ENCODE measurements at places on chromosomes 13 and 19.
A peak's percentile ranks its signal among the peaks of the same experiment; 100 is the strongest.

GRCh38 chr13:33496336-33496735 is 210.8 kb upstream of the STARD13 start:
- no peak for DNase-seq

- DNase-seq = no peak
Observed at GRCh38 chr13:99948411-99948810, 23.2 kb downstream of the ZIC5 start.

DNA sequence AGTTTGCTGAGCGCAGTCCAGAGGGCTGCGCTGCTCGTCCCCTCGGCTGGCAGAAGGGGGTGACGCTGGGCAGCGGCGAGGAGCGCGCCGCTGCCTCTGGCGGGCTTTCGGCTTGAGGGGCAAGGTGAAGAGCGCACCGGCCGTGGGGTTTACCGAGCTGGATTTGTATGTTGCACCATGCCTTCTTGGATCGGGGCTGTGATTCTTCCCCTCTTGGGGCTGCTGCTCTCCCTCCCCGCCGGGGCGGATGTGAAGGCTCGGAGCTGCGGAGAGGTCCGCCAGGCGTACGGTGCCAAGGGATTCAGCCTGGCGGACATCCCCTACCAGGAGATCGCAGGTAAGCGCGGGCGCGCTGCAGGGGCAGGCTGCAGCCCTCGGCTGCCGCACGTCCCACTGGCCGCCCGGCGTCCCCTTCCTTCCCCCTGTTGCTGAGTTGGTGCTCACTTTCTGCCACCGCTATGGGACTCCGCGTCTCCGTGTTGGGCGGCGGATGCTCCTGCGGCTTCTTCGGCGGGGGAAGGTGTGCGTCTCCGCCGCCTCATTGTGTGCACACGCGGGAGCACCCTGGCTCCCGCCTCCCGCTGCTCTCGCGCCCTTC is 772 bp downstream of the GPC6 start:
- peak; percentile 73 for DNase-seq

DNA sequence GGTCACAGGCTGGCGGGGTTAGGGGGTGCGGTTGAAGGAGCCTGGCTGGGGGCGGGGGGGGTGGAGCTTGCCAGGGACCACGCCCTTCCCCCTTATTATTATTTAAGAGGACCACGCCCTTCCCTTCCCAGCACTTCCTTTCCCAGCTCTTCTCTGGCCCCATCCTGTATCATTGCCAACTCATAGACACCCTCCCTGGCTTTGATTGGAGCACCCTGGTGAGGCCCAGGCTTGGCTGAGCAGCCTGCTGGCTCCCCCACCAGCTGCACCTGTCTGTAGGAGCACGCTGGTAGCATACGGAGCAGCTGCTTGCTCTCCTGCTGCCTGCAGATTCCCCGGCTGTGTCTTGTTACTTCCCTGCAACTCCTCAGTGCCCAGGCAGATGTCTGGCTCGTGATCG is 62.5 kb upstream of the PDX1 start:
- DNase-seq = no peak

DNA sequence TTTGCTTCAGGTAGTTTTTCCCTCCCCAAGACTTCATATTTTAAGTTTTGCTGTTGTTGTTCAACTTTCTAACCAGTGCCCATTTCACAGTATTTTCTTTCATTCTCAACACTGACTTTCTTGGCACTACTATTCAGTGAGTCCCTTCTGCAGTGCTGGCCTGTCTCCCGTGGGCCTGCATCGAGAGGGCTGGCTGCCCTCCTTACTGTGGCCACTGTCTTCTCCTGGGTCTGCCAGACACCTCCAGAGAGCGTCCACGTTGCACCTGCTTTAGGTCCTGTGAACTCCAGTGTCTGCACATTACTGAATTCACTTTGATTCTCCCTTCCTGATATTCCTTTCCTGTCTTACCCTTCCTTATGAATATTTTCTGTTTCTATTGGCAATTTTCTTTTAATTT is 27.3 kb downstream of the COL4A1 start:
- DNase-seq = no peak

DNA sequence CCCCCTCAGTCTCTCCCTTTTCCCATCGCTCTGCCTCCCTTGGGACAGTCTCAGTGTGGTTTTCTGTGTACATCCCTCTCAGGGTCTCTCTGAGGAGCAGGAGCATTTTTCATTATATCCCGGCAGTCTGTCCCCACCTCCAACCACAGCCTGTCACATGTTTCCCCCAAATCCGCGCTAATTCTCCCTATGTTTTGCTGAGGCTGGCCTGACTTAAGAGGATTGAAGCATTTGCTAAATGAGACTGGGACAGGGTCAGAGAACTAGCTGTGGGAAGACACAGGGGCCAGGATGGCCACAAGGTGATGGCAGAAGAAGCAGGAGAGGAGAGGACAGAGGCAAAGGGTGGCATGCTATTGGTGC is 5.5 kb downstream of the TPRX1 start:
- DNase-seq = no peak

GRCh38 chr19:16325641-16326400 is 1.2 kb downstream of the KLF2 start:
- no peak for DNase-seq

DNA sequence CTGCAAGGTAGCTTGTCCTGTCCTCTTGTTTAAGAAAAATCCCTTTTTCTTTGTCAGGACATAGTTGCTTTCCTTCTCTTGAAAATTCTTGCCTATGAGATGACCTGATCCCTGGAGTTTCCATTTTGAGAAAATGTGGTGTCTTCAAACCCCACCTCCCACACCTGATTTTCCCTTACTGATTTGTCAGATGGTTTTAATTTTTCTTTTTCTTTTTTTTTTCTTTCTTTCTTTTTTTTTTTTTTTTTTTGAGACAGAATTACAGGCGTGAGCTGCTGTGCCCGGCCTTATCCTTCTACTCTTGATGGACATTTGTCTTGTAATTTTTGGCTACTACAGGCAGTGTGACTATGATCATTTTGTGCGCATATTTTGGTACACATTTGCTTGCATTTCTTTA is 1.2 kb downstream of the ZNF345 start:
- no peak for DNase-seq

- DNase-seq = no peak
Observed at GRCh38 chr13:105463011-105463501, 1072.4 kb downstream of the EFNB2 start.

DNA sequence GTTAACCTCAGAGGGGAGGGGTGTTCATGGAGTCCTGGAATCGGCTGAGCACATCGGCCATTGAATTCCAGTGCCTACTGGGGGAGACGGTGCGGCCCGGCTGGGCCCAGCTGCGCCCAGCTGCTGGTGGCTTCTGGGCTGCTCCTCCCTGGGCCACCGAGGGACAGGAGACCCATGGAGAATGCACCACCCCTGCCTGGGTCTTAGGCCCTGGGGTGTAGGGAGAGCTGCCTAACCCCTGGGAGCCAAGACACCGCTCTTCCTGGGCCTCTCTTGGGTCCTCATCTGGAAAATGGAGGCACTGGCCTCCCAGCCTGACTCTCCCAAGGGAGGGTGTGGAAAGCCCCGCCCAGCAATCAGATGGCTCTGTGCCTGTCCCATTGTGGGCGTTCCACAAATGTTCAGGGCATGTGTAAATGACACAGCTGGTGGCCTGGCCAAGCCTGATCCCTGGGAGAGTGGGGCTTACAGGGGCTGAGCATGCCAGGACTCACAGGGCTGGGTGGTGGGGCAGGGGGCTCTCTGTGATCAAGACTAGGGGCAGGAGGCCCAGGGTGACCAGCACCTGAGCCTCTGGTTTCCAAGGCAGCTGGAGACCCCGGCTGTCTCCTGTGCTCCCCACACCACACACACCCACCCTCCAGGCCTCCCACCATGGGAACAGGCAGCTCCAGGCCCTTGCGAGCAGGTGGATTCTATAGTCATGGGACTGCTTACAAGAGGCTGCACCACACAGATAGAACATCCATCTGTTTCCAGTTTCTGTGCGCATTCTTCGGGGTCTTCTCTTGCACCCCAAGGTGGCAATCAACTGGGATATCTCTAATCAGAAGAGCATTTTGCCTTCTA is 150.9 kb downstream of the URI1 start:
- DNase-seq = no peak

GRCh38 chr13:45490068-45490467 is 25.3 kb downstream of the COG3 start:
- no peak for DNase-seq

GRCh38 chr13:114124431-114124830 is 8.0 kb downstream of the RASA3 start:
- DNase-seq = no peak

DNA sequence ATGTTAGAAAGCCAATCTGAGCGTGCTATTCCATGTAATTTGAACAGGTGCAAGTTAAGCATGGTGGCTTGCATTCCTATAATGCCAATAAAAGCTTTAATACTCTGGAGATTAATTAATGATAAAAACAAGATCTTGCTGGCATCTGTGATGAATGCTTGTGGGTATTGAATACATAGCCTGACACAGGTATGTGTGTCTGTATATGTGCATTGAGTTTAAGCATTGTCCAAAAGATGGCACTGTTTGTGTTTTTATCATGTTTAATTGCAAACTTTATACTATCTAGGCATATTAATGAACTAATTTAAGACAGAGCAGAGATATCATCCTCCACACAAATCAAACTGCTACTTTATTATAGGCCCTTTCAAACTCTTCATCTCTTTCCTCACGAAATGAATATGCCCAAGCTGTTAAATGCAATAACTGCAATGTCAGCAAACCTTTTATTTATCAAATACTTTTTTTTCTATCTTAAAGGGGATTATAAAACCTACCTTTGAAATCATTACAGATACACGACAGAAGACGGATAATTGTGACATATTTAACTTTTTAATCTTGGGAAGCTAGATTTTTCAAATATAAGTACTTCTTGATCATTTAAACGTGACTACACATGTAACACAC is 86.5 kb downstream of the TNFSF11 start:
- DNase-seq = no peak

DNA sequence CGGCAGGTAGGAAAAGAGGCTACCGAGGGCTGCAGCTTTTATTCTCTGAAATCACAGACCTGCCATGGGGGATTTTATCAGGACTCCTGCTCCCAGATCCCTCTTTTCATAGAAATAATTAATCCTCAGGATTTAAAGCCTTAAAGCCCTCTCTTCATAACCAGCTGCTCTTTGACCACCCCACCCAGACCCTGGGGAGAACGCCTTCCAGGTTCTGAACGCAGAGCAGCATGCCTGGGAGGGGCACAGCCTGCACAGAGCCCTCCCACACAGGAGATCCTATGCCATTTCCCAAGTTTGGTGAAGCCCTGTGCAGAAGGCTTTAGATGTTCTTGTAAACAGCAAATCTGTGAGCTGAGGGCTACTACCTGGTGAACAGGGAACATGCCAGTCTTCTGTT is 91.1 kb downstream of the STOML3 start:
- no peak for DNase-seq

- no peak for DNase-seq
Observed at GRCh38 chr13:109425821-109426689, 360.3 kb downstream of the IRS2 start.

DNA sequence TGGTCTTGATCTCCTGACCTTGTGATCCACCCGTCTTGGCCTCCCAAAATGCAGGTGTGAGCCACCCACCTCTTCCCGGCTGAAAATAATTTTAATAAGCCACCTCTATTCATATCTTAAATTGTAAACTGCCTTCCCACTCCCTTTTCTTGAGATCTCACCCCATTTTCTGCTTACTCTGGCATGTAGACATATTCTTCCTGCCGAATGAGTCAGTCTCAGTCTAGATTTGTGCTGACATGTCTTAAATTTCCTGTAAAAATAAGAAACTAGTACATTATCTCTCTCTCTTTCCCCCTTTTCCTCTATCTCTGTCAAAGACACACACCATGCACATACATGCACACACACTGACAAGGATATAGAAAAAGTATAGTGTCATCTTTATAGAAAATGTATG is 60.9 kb downstream of the THSD1 start:
- DNase-seq = no peak

- no peak for DNase-seq
Observed at GRCh38 chr19:48329167-48329891, 4.0 kb downstream of the EMP3 start.

DNA sequence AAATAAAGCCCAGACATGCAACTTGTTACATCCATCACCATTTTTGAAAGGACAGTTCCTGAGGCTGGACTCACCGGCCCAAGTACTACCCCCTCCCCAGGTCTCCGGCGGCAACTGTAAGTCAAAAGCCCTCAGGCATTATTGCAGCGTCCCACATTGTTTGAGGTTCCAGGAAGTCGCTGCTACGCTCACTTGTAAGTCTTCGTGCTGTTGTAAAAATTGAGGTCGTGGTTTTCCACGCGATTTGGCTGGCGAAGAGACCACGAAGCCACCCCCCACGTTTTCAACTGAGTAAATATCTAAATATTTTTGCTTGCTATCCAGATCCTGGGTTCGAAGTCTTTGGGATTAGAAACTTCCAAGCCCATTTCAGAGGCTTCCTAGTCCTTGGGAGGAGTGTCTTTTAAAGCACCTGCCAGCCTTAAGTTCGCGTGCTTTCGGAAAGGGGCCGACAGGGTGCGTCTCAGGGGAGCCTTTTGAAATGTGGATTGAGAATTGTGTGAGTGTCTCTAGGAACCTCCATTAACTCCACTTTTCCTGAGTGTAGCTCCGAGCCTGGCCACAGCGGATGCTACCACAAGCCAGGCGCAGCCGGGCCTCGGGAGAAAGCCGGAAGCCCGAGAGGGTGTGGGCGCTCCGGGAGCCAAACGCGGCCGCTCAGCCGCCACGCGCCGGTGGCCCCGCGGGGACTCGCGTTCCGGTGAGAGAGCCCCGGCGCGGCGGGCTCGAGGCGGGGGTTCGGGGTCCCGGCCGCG is 434 bp upstream of the FNDC3A start:
- no peak for DNase-seq

- no peak for DNase-seq
Observed at GRCh38 chr19:19550485-19550929, 12.4 kb downstream of the CILP2 start.

DNA sequence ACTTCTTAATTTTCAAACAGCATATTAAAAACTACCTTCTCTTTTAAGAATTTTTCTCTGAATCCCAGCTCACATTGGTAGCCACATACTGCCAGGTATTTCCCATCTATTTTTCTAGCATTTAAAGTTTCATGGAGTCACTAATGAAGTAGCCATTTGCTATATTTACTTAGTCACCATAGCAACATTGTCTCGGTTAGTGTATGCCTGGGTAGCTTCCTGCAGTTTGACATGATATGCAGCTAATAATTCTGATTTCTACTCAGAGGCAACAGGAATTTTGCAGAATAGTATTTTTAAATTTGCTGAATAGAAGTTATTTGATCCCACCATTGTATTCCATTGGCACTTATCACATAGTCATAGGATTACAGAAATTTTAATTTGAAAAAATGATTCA is 30.9 kb upstream of the KCTD4 start:
- DNase-seq = no peak

- no peak for DNase-seq
Observed at GRCh38 chr13:66367356-66367755, 862.8 kb downstream of the PCDH9 start.

GRCh38 chr13:66501181-66501580 is 729.0 kb downstream of the PCDH9 start:
- no peak for DNase-seq

DNA sequence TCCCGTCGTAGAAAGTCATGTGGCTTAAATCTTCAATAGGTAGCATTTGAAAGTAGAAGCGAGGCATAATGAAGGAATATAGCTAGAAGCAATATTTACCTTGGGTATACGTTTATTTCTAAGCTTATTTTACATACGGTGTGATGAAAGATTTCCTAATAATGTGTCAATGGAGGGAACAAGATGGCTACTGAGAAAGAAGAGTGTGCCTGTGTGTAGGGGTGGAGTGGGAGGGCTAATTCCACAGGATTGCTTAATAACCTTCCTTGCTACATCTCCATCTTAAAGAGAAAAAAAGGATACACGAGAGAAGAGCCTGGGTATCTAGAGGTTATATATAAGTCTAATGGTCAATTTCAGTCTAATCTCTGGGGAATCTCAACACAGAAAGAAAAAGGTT is 2.0 kb downstream of the SPART start:
- no peak for DNase-seq

Measured in NCI-H1417 treated with DMSO at 0.1 percent for 48 hours (cell line).